Left renal pelvis (tissue), 4 donors: ENCODE measurements at places on chromosomes 13 and 19. TPM values are rescaled to one million over a fixed set of nuclear protein-coding genes. Genes with fewer than 3 reads are reported as not detected.

The KLK15 gene
- polyA plus RNA-seq, result not detected

The LGALS4 gene
- 2.2 TPM for polyA plus RNA-seq

DNA sequence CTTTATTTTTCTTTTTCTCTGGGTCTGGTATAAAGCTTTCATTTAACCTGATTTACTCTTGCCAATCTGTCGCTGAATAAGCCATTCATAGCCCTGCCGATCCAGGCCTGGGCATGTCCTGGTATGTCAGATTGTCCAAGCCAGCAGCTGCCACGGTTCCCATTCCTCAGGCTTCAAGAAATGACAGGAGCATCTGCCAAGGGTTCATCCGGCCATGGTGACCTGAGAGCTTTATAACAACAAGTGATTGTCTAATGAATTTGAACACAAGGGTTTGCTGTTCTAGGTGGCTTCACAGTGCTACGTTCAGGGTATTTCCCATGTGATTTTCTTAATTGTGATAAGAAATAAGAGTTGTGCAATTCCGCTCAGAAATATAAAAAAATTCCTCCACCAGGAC is 20.0 kb downstream of the PNMA8A start:
- DNase-seq, result no peak

DNA sequence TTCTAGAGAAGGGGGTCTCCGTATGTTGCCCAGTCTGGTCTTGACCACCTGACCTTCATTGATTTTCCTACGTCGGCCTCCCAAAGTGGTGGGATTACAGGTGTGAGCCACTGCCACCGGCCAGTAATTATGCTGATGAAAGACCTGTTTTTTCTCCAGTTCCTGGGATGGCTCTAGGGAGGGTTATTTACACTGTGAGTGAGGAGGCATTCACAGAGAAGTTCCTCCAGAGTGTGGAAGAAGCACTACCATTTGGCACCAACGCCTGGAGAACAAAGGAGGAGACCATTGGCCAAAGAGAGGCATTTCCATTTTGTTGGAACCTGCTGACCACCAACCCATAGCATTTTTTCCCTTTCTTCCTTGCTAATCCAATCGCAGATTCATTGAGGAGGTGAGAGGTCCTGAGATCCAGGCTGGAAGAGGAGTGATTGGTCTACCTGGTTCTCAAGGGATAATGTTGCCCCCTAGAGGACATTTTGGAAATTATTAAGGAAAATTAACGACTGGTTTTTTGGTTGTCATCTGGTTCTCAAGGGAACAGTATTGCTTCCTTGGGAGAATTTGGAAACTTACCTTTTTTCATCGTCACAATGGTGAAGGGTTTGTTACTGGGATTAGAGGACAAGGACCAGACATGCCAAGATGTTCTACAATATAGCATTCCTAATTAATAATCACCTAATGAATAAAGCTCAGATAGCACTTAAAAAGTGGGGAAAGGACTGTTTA is 5.5 kb upstream of the SAE1 start:
- no peak for DNase-seq

GRCh38 chr19:42024622-42025111 is 30.6 kb upstream of the ATP1A3 start:
- DNase-seq, result no peak

DNA sequence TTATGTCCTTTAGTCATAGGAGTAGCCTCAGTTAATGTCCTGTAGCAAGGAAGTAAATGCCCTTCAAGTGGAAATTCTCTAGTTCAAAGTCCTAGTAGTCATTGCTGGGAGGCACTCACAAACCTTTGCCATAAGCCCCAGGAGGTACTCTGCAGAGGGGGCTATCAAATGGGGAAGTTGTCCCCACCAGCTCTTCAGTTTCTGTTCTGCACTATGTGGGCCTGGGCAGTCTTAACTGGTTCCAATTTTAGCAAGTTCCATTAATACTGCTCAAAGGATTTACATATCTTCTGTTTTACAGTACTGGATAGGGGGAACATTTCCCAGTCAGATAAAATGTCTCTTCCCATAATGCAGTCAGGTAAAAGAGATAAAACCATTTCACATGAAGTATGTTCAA is 101.3 kb downstream of the B3GLCT start:
- DNase-seq, result no peak

GRCh38 chr13:35769812-35770211 is 293.3 kb upstream of the MAB21L1 start:
- no peak for DNase-seq

GRCh38 chr13:112968910-112969691 is at the start of gene MCF2L:
MCF2L (plus strand) TSS chr13:112969214; CDS start chr13:112969380, 166 bp downstream.
- no peak for DNase-seq

DNA sequence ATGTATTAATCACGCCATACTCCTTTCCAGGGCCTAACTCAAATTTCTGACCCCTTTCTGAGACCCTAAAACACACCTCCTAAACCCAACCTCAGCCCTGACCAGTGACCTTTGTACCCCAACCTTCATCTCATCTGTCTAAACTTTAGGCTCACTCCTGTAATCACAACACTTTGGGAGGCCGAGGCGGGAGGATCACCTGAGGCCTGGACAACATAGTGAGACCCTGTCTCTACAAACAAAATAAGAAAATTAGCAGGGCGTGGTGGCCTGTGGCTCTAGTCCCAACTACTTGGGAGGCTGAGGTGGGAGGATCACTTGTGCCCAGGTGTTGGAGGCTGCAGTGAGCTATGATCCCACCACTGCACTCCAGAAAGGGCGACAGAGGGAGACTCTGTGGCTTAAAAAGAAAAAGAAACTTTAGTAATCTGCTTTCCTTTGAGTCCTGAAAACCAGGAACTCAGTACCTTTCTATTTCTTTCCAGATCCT is 4.7 kb downstream of the RTN2 start:
- DNase-seq, result no peak

GRCh38 chr19:16283210-16284061 is 41.2 kb upstream of the KLF2 start:
- DNase-seq, result peak; percentile 65

- no peak for DNase-seq
These were observed 302.7 kb downstream of the DNAJC15 start for GRCh38 chr13:43326100-43326499.

GRCh38 chr13:113152984-113153809 is 5.3 kb upstream of the PROZ start:
- DNase-seq, result no peak
